ENCODE measurements at places on chromosomes 4 and X. TPM values are rescaled to one million over a fixed set of nuclear protein-coding genes. Genes with fewer than 3 reads are reported as not detected.

GRCh38 chr4:98710831-98711230, 52.4 kb upstream of the TSPAN5 start:
- no peak for DNase-seq

The GLRA2 gene
- 0.20 TPM for polyA plus RNA-seq

The SH3D19 gene
- polyA plus RNA-seq, result 32.1 TPM

The RASL11B gene
- polyA plus RNA-seq, result 36.3 TPM

The PCYT1B gene
- 2.6 TPM for polyA plus RNA-seq
